ENCODE measurements at places on chromosomes 12 and 14. TPM values are rescaled to one million over a fixed set of nuclear protein-coding genes. Genes with fewer than 3 reads are reported as not detected.

A2M gene
- 256 TPM for polyA plus RNA-seq

GRCh38 chr14:77529213-77529612 is 30.6 kb upstream of the ISM2 start:
- no peak for DNase-seq

- DNase-seq, result no peak
Measured at GRCh38 chr12:48997719-48998496, 1.3 kb downstream of the DDN start.

KLRC2 gene
- polyA plus RNA-seq, result not detected

DNA sequence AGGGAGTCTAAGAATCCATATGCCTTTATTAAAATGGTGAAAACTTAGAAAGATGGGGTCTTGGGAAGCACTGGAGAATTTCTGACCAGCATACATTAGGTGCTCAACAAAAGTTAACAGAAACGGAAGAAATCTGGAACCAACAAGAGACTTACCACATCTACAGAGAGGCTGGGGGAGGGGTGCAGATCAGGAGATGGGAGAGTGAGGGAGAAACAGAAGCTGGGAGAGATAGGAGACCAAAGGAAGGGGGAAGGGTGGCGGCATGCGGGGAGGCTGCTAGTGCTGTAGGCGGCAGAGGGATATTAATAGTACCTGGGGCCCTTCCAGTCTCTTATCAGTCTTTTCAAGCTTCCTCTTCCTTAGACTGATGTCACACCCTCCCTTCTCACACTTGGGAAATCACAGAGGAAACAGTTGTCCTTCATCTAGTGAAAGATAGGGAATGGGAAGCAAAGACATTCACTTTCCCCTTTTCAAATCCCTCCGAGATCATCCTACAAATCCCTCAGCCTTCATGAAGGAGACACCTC is 18.1 kb downstream of the ZBTB39 start:
- no peak for DNase-seq

KRT78 gene
- not detected for polyA plus RNA-seq

ERP27 gene
- 33.9 TPM for polyA plus RNA-seq

GRCh38 chr12:123914726-123915333 is 57.8 kb downstream of the CCDC92 start:
- no peak for DNase-seq

GRCh38 chr12:113879658-113880057 is 86.5 kb downstream of the RBM19 start:
- no peak for DNase-seq

- DNase-seq, result no peak
Measured at GRCh38 chr12:112939761-112940381, 1.6 kb downstream of the OAS3 start.

Measured in renal cortex interstitium (tissue), 15 donors.